ENCODE measurements at places on chromosomes 16 and 17.

DNA sequence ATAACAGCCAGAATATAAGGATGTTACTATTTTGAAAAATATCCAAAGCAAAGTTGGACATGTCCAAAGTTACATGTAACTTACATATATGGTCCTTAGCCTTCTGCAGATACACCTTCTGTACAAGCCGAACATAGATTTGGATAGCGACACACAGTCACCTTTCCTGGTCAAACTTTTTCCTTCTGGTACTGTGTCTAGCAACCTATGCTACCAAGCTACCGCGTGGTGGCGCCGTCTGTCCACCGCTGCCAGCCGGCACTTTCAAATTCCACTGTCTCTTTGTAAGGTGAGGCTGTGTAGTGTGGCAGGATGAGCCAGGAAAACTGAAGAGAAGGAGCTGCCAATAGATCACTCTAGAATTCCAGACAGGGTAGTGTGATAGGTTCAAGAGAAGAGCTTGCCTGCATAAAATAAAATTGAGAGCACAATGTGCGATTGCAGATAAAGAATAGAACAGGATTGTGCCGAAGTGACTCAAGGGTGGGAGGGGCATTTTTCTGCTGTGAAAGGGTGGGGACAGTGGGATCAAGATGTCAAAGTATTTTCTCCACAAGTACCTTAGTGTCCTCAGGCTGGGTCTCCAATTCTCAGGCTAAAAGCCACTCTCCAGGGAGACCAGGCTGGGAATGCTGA lies 366.9 kb downstream of the SLC39A11 start:
- peak; percentile 47 for DNase-seq

DNA sequence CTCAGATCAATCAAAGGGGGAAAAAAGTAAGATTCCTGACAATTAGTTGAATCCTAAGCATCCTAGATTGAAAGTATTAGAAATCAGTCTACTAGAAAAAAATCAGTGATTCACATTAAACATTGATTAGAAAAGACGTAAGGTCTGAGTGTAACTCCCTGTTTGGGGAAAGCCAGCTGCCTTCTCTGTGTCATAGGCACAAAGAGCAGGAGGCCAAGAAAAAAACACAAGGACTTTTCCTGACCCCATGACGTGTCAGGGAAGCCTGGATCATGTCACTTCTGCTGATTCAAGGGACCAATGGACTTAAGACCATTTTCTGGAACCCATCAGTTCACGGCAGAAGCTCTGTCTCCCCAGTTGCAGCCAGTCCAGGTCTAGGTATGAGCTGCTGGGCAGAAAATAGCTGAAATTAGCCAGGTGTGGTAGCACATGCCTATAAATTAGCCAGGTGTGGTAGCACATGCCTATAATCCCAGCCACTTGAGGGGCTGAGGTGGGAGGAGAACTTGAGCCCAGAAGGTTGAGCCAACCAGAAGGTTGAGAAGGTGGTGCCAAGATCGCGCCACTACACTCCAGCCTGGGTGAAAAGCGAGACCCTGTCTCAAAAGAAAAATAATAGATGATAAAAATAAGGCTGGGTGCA lies 35.9 kb downstream of the RANBP10 start:
- no peak for DNase-seq

- DNase-seq = no peak
Measured at GRCh38 chr16:70161350-70161749, 12.2 kb upstream of the CLEC18C start.

- no peak for DNase-seq
Measured at GRCh38 chr16:13390093-13390985, 488.9 kb downstream of the SHISA9 start.

- no peak for DNase-seq
Measured at GRCh38 chr17:6027342-6028024, 42.7 kb upstream of the WSCD1 start.

- DNase-seq = no peak
Measured at GRCh38 chr16:20743591-20743990, 2.0 kb upstream of the THUMPD1 start.

DNA sequence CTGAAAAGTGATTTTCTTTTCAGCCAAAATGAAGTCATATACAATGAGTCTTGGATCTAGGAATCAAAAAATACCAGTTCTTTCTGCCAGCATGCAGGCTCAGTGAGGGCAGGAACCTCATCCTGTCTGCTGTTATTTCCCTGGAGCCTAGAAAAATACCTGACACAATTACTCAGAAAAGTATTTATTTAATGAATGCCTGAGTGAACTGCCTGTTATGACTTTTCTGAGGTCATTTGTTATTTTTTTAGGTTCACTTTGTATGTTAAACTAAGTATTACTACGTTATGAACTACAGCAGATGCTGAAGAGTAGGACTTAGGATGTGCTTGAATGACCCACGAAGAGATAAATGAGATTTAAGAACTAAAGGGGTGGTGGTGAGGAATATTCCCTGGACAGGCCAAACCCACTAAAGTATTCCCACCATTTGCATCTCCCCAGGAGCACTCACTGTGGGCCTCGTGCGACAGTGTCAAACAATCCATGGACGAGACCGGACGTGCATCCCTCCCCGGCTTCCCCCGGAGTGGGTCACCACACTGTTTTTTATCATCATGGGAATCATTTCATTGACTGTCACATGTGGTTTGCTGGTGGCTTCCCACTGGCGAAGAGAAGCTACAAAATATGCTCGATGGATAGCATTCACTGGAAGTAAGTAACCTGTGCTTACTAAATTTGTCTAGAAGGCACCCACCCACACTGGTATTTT lies 17.1 kb upstream of the VWA3A start:
- no peak for DNase-seq

- no peak for DNase-seq
Measured at GRCh38 chr17:55632236-55632635, 90.4 kb downstream of the TMEM100 start.

DNA sequence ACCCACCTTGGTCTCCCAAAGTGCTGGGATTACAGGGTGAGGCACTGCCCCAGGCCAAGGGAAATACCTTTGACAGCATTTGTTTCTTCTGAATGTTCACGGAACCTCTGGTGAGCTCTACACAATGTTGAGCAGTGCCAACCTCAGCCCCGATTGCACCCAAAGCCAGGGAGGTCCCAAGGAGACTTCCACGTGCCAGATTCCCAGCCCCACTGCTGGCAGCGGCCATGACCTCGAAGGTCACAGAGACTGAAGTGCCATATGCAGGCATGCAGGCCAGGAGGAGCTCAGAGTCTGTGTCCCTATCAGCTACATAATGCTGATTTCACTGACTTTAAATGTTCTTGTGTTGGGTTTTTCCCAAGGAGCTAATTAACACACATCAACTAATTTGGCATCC lies 226.4 kb upstream of the FOXF1 start:
- DNase-seq = no peak

DNA sequence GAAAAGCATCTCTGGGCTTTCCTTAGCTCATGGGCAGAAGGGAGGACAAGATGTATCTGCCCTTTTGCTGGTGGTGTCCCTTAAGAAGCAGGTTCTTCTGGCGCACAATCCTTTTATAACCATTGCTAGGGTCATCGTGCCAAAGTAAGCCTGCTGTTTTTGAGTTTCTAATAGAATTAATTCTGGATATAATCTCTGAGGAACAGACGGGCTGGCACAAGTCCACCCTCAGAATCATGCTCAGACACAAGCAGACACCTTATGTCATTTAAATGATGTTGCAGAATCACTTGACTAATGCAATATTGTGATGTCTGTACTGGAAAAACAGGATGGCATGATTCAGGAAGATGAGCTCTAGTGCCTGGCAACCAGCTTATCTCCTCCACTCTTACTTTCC lies 18.8 kb upstream of the MMD start:
- no peak for DNase-seq

- DNase-seq = no peak
Measured at GRCh38 chr17:82939621-82940135, 99.9 kb upstream of the ZNF750 start.

DNA sequence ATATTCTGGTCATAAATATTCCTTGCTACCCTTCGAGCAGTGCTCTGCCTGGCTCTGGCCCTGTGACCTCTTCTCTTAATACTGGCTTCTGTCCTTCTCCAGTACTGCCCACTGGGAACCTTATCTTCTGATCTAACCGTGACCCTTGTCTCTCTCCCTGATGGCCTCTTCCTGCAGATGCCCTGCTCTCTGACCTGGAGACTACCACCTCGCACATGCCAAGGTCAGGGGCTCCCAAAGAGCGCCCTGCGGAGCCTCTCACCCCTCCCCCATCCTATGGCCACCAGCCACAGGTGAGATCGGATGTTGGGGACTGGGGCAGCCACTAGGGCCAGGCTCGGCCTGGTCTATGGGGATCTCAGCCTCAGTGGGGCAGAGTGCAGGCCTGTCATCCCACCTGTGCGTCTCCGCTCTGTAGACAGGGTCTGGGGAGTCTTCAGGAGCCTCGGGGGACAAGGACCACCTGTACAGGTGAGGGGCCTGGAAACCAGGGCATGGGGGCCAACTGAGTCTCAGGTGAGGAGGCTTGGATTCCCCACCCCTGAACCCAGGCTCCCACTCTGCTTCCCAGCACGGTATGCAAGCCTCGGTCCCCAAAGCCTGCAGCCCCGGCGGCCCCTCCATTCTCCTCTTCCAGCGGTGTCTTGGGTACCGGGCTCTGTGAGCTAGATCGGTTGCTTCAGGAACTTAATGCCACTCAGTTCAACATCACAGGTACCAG lies 1.5 kb downstream of the TGFB1I1 start:
- no peak for DNase-seq

- DNase-seq = no peak
Measured at GRCh38 chr16:7688811-7689210, 356.2 kb downstream of the RBFOX1 start.
